HT-29 (cell line): ENCODE measurements at places on chromosomes 2 and 18. TPM values are rescaled to one million over a fixed set of nuclear protein-coding genes. Genes with fewer than 3 reads are reported as not detected.

GRCh38 chr2:124880995-124881394 lies 855.9 kb downstream of the CNTNAP5 start:
- DNase-seq: no peak

- no peak for DNase-seq
Measured at GRCh38 chr2:64186699-64187605, 42.7 kb upstream of the PELI1 start.

GRCh38 chr2:42026272-42026671 lies 21.5 kb upstream of the PKDCC start:
- no peak for DNase-seq

DNA sequence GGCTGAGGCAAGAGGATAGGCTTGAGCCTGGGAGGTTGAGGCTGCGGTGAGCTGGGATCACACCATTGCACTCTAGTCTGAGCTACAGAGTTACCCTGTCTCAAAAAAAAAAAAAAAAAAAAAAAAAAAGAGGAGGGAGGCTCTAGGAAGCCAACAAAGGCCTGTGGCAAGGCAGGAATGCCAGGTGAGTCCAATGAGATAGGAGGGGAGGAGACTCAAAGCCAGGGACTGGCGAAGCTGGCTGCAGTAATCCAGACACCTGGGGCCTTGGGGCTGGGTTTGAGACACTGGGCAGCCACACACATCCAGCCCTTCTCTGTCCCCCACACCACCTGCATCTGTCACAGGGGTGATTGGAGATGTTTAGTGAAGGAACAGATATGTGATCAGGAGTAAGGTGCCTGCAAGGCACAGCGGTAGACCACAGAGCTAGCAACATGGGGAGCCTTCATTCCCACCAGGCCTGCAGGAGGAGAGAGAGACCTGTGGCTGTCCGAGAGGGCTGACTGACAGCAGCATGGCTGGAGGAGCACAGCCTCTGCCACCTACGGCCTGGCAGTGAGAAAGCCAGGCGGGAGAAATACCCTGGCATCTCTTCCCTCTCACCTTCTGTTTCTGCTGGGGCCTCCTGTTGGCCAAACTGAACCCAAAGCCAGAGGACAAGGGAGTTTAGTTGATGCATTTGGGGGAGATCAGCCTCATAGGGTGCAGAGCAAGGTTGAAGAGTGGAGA lies 9.5 kb downstream of the CHPF start:
- DNase-seq: no peak

DNA sequence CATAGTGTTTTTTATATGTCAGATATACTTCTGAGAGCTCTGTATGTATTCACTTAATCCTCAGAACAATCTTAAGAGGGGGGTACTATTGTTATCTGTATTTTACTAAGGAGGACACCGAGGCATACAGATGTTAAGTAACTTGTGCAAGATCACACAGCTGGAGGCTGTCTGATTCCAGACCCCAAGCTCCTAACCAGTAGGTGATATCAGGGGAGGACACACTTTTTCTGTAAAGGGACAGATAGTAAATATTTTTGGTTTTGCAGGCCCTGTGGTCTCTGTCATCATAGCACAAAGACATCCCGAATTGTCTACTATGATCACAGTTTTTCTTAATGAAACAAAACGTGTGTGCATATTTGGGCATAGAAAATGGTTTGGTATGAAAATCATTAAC lies 143.7 kb downstream of the LAMA3 start:
- no peak for DNase-seq

DNA sequence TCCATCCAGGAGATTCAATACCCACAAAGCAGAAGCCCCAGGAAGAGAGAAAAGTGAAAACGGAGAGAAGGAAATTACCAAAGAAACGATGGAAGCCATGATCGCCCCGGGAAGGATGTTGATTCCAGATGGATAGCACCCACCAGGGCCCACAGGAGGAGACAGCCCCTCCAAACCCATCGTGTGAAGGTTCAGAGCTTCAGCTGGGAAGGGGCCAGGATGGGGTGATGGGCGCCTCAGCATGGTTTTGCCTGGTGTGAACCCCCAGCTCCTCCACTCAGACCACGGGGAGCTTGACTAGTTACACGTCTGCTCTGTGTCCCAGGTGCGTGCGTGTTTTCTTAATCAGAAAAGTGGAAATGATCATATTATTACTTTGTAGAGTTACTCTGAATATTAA lies 264.5 kb downstream of the EIPR1 start:
- no peak for DNase-seq

DNA sequence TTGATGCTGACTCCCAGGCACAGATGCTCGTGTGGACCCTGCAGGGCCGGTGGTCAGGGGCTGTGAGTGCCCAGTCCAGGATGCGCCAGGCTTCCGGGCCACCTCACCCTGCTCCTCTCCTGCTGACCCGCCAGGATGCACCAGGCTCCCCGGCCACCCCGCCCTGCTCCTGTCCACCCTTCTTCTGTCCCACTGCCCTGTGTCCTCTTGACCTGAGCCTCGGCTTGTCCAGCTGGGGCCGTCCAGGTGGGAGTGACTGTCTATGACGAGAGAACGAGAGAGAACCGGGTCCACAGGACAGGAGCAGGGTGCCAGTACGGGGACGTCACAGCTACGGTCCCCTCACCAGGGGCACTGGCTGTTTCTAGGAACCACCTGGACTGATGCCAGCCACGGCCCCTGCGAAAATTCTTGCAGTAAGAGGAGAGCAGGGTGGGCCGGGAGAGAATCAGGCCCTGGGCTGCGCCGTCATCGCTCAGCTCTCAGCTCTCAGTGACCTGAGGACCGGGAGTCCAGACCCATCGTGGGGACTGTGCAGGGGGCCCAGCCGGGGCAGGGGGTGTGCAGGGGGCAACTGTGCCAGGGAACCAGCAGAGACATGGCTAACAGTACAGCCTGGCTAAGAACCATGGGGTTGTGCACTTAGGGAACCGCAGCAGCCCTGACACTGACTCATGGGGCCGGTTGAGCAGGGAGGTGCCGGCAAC lies 12.9 kb upstream of the NFATC1 start:
- no peak for DNase-seq

DNA sequence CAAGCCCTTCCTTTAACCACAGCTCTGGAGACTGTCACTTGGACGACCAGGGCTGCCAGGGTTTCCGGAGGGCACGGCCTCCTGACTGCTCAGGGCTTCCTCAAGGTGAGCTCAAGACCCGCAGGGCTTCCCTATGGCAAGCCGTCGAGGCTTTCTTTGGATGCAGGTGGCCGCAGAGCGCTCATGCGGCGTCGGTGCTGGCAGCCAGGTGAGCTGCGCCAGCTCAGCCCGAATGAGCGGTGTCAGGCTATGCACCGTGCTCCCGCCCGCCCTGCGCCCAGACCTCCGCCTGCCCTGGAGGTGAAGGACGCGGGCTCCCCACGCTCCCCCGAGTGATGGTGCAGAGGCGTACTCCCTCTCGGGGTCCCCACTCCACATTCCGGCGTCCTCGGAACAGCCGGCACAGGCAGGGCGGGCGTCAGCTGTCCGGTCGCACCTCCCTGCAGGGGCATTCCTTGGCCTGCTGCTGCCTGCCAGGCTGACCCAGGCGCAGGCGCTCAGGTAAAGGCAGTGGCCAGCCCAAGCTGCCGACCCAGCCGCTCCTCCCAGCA lies 20.8 kb upstream of the TUBB6 start:
- peak; percentile 55 for DNase-seq

DNA sequence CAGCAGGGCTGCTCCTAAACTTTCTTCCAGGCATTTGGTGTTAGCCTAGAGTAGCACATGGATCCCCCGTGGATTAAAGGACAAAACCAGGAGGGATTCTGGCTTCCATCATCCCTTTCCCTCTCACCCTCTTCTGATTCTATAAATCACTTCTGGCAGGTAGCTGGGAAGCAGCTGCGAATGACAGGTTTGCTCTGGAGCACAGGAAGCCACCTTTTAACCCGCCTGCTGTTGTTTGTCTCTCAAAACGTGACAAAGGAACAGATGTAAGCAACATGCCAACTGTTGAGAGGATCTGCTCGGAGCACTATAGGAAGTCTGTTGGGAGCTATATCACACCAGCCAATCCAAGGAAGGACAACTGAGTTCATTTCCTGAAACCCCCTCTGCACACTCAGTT lies 101.9 kb downstream of the ACTR2 start:
- DNase-seq: no peak

DNA sequence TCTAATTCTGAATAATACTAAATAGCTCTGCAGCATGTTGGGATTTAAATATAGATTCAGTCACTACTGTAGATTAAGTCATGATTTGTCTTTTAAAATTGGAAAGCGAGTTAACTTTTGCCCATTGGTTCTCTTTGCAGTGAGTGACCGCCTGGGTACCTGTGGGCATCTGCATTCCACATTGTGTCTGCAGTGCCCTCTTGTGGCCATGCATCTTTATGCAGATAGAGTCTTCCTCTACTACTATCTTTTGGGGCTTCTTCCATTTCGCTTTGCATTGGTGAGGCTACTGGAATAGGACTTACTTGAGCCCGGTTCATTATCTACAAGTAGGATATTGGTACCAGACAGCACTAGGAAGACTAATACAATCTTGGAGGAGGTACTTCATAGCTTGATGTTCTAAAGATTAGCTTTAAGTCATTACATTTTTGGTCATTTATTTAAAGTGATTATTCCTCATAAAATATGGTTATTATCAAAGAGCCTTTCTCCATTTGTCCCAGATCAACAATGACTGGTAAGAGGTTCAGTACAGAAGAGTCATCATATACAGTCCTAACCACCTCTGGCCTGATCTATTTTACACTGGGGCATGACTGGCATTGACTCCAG lies 203.0 kb downstream of the SOCS6 start:
- DNase-seq: peak; percentile 71

DNA sequence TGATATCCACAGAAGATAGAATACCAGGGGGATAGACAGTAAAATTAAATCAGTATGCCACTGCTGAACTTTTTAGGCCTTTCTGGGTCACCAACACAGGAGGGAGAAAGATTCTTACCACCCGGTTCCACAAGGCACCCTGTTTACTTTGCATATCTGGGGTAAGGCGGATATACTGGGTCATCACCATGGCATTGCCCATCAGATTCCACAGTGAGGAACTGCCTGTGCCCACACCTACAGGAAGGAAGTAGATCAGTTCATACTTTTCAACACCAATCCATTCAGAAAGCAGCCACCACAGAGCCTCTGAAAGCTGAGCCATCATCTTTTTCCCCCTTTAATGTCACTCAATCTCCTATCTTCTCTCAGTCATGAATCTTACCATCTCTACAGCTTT lies 2.0 kb downstream of the LMAN2L start:
- DNase-seq: no peak

- no peak for DNase-seq
Measured at GRCh38 chr18:2394684-2395083, 176.6 kb downstream of the METTL4 start.

DNA sequence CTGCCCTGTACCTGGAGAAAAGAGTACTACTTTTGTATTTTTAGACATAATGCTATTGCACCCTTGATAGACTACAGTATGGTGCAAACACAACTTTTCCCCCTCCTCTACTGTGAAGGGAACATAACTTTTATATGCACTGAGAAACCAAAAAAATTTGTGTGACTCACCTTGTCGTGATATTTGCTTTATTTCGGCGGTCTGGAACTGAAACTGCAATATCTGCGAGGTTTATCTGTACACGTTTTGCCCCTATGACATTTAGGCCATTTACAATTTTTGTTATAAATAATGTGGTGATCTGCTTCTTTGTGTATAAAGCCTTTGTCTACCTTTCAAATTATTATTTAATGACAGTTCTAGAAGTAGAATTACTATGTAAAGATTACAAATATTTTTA lies 34.4 kb upstream of the AAK1 start:
- no peak for DNase-seq

DNA sequence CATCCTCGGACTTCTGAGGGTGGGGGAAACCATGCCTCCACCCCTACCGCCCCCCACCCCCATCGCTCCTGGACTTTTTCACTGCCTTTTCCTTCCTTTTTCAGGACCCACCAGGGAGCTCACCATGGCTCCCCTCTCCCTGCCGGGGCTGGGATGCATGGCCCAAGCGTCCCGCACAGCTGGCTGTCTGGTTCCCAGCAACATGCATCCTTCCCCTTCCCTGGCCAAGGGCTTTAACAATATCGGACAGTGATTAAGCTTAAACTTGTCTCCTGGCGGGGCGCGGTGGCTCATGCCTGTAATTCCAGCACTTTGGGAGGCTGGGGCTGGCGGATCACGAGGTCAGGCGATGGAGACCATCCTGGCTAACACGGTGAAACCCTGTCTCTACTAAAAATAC lies 44.1 kb downstream of the MRO start:
- DNase-seq: no peak

- DNase-seq: no peak
Measured at GRCh38 chr2:19764998-19765397, 136.8 kb downstream of the TTC32 start.

DNA sequence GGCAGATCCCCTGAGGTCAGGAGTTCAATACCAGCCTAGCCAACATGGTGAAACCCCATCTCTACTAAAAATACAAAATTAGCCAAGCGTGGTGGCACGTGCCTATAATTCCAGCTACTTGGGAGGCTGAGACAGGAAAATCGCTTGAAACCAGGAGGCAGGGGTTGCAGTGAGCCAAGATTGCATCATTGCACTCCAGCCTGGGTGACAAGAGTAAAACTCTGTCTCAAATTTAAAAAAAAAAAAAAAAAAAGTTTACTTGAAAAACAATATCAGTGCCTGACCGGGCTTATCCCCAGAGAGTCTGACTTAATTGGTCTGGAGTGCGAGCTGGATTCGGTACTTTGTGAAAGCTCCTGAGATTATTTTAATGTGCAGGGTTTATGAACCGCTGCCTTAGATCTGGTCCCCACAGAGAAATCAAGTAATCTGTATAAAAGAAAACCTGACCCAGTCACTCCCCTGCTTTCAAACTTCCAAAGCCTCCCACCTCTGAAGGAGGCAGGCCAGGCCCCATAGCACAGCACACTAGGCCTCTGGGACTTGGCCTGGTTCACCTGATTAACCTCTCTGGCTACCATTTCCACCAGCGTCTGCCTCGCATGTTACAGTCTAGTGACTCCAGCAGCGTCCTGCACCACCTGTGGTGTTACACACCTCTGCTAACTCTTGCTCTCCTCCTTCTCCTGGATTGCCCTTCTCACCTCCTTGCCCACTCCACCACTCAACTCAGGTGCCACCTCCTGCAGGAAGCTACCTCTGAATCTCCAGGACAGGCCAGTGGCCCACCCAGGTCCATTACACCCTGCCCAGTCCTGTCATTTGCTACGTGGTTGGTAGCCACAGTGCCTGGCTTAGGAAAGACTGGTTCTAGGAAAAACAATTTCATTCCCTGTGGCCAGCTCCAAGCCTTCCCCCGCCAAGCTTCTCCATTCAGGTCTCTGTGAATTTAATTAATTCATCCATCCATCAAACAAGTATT lies 114.3 kb upstream of the PPP1CB start:
- DNase-seq: no peak

DNA sequence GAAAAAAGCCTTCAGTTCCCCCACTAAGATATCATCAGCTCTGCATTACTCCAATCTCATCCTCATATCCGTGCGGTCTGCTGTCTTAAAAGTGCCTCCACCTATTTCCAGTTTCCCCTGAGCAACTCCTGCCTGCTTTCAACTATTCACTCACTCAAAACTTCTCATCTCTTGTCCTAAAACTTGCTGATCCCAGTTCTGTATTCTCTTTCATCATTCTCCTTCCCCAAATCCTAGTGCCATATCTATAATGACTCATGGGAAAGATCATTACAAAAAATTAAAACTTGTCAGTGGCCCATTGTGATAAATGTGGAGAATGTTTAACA lies 20.0 kb downstream of the ACVR1 start:
- DNase-seq: no peak

GRCh38 chr2:287911-288757 lies at the start of gene ALKAL2:
ALKAL2 (minus strand) TSS chr2:288091; CDS start chr2:287835, 256 bp downstream.
- no peak for DNase-seq

The AMER3 gene
- total RNA-seq: not detected in 2 replicates

The CSRNP3 gene
- total RNA-seq: 0.08 and 0.10 TPM in 2 replicates

The GKN1 gene
- total RNA-seq: not detected in 2 replicates

The DES gene
- 0.63 TPM in 1 of 2 replicates, not detected in the other for total RNA-seq

The CPO gene
- total RNA-seq: not detected in 2 replicates

The DYSF gene
- total RNA-seq: not detected in 2 replicates

The ADCYAP1 gene
- total RNA-seq: not detected in 2 replicates
